Muscle of leg (tissue), 16 donors: ENCODE measurements at places on chromosomes 3 and 15. TPM values are rescaled to one million over a fixed set of nuclear protein-coding genes. Genes with fewer than 3 reads are reported as not detected.

The TPRG1 gene
- total RNA-seq: 2.7 TPM

The TRPM1 gene
- total RNA-seq: not detected

The RLBP1 gene
- total RNA-seq: not detected

The WDR93 gene
- 0.04 TPM for total RNA-seq

The ZNF620 gene
- total RNA-seq: 2.9 TPM
